ENCODE measurements at places on chromosomes 11 and 22. TPM values are rescaled to one million over a fixed set of nuclear protein-coding genes. Genes with fewer than 3 reads are reported as not detected.

GRCh38 chr11:86182976-86183584, 61.5 kb upstream of the EED start:
- DNase-seq: no peak

GRCh38 chr22:26559961-26560575, 29.9 kb downstream of the TPST2 start:
- DNase-seq: no peak

DNA sequence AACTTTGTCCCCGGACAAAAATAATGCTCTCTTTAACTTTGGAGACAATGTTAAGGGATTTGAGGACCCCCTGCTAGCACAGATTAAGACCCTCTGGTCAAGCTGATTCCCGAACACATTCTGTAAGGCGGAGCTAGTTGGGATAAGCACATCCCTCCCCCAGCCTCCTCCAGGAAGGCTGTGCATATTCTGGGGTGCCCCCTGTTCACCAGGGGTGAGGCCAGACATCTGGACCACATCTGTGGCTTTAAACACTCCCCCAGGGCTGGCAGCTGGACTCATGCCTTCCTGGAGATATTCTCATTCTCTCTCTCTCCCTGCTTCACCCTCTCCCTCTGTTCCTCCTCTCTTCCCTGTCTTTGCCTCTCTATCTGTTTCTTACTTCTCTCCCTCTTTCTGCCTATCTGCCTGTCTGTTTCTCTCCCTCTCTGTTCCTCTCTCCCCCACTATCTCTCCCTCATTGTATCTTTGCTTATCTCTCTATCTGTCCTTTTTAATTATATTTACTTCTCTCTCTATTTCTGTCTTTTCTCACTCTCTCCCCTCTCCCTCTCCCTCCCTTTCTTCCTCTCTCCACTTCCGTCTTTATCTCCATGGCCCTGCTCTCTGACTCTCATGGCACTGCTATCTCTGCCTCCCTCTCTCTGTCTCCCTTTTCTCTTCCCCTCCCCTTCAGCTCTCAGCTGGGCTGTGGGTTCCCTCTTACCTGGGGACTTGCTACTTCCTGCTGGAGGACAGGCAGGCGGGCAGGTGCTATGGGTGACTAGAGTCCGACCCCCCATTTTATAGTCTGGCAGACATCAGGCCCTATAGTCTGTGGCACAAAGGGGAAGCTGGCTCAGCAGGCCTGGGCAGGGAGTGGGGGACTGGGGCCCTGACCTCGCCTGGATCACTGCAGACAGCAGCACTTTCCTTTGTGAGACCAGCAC, at the start of gene CRYBB1:
TSS of gene CRYBB1 (minus strand) at position 757 of the 929 bp plus-strand sequence. CDS start 1,708 bp downstream, outside the sequence.
- no peak for DNase-seq

DNA sequence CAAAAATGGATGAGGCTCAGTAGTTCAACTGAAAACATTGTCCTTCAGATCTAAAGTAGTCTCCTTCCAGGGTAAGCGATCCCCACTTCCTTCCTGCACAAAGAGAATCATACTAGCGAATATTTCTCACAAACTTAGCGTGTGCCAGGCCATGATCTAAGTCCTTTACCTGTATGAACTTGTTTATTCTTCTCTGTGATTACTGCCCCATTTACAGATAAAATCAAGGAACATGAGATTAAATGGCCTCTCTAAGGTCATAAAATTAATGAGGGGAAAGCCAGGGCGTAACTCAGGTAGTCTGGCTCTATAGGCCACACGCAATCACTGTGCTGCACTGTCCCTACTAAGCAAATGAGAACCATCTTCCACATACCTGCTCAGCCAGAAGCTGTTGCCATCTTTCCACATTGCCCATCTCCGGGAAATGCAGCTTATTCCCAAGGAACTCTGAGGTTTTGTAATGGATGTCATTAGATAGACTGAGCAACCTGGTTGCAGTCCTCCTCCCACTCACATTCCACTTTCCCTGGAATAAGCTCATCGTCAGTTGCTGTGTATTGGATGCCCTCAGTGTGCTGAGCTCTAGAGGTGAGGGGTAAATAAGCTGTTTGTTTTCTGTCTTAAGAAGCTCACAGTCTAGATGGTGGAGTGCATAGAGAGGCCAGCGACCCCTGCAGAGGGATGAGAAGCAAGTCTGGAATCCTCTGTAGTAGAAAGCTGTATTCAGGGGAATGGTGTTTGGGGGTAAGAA, 146.3 kb downstream of the SNX19 start:
- DNase-seq: no peak

DNA sequence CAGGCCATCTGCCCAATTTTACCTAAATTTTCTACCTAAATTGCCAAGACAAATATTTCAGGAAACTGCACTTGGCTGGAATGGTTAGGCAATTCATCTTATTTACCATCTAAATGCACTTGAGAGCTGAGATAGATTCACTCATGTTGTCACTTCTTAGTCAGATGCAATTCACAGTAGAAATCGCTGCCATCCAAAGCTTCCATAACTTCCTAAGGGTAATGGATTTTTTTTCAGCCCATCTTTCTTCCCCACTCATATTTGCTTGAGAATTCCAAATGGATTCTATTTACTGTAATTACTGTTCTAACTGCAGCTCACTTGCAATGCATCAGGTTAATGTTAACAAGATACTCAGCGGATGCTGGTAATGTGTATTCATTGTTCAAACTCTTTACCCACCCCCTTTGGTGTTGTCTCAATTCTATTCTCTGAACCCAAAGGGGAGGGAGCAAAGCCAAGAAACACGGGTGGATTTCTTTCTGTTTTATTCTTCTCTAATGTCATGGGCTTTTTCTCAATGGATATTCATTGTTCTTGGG, 96.0 kb downstream of the TENM4 start:
- DNase-seq: no peak

DNA sequence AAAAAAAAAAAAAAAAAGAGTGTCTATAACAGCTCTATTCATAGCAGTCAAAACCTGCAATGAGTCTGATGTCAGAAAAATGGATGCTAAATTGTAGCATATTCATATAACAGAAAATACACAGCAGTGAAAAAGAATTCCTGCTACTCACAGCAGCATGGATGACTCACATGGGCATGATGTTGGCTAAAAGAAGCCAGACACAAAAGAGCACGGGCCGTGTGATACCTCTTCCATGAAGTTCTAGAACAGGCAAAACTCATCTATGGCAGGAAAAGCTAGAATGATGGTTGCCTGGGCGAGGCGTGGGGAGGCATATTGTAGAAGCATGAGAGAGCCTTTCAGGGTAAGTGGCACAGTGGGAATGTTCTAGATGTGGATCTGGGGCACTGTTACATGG, 18.9 kb downstream of the PLAAT3 start:
- DNase-seq: no peak

DNA sequence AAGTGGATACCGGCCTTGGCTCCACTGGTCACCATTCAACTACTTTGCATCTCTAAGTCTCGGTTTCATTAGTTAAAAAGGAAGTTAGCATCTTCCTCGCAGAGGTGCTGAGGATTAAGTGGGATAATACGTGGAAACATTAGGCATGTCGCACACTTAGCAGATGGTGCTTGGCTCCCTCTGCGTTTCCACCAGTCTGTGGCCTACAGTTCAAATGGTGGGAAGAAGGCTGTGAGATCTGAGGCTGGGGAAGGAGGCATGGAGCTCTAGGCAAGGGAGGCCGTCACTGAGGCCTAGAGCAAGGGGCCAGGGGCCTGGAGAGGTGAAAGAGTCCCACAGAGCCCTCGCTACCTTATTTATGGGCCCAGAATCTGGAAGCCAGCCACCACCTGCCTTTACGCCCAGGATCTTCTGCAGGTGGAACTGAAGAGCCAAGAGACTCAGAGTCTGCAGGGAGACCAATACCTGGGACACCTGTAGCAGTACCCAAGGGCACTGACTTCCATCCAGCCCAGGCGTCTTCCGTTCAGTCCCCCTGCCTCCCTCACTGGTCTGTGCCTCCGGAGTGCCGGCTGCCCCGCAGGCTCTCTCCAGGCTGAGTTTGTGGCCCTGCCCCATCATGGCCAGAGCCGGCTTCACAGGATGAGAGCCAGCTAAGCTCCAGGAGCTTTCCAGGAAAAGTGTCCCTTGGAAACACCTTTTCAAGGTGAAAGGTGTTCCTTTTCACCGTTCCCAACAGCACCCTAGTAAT, 66.1 kb upstream of the A4GALT start:
- no peak for DNase-seq

GRCh38 chr11:79314906-79315689, 125.7 kb downstream of the TENM4 start:
- no peak for DNase-seq

- peak; percentile 70 for DNase-seq
Measured at GRCh38 chr22:27420817-27421361, 380.7 kb downstream of the MN1 start.

DNA sequence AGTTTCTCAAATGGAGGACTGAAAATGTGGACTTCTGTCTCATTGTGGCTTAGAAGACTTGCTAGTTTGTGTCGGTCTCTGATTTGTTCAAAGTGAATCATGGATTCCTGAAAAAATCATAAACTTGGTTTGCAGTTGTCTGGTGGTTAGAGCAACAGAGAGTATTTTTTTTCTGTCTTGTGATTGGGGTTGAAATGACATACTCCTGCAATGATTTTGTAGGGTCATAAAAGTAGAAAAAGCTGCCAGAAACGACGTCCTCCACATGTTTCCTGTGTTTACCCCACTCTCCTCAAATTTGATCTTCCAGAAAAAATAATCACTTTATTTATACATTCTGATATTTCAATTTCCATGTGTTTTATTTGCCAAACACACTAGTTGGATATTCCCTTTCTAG, 219.2 kb upstream of the PGR start:
- no peak for DNase-seq

DNA sequence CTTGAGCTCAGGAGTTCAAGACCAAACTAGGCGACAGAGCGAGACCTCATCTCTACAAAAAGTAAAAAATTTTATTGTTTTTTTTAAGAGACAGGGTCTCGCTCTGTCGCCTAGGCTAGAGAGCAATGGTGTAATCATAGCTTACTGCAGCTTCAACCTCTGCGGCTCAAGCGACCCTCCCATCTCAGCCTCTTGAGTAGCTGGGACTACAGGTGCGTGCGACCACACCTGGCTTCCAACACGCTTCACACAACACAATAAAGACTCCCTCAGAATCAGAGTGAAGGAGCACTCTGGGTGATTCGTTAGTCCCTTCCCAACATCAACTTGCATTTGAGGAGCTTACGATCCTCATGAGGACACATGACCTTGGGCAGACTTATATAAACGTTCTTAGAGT, 79.5 kb upstream of the APOA1 start:
- DNase-seq: no peak

GRCh38 chr22:41320416-41321240, 19.3 kb downstream of the ZC3H7B start:
- no peak for DNase-seq

DNA sequence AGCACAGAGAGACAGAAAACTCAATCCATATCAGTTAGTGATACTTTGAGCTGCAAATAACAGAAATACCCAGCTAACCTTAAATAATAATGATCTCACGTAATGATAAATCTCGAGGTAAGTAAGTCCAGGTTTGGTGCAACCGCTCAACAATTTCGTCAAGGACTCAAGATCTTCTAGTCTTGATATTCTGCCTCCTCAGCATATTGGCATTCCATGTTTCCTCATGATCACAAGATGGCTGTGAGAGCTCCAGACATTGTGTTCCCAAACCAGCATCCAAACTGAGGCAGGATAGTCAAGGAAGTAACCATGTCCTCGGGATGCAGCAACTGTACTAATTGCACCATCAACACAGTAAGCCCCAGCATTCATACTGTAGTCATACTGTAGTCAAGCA, 7.5 kb upstream of the LARGE1 start:
- no peak for DNase-seq

DNA sequence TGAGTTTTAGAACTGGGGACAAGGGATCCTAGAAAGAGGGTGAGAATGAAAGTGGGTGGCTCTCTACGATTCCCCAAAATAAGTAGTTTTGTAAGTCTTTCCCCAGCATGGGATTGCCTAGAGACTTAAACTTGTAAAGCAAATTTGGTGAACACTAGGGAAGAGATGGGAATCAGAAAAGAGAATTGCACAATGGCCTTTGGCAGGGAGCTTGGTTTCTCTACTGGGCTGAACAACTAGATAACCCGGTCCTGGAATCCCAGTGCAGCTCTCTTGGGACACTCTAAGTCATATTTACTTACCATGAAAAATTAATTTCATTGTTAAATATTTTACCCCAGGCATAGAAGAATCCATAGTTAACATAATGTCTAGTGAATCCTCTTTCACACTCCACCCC, 16.5 kb upstream of the USP18 start:
- DNase-seq: no peak

DNA sequence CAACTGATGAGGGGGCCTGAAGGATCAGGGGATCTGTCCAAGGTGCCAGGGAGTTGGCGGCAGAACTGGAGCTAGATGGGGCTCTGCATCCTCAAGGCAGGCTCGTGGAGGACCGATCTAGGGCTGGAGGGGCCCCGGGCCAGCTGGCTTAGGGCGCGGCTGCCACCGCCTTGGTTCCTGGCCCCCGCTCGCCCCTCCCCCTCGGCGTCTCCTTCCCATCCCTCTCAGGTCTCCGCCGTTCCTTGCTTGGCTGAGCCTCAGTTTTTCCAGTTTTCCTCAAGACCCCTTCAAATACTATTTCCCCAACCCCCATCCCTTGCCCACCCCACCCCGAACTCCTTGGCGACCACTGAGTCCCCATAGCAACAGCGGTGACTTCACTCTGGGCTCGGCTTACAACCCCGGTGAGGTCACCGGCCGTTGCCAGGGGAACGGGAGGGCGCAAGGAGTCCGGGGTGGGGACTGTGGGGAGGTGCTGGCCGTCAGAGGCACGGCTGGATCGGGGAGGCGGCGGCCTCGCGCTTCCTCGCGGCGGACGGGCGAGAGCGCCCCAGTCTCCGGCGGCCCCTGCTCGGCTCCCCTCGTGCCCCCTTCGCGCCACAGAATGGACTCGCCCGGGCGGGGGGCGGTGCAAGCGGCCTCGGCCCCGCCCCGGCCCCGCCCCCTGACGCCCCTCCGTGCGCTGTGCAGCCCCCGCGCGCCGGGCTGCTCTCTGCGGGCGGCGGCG, 7.5 kb downstream of the FREY1 start:
- peak; percentile 77 for DNase-seq

DNA sequence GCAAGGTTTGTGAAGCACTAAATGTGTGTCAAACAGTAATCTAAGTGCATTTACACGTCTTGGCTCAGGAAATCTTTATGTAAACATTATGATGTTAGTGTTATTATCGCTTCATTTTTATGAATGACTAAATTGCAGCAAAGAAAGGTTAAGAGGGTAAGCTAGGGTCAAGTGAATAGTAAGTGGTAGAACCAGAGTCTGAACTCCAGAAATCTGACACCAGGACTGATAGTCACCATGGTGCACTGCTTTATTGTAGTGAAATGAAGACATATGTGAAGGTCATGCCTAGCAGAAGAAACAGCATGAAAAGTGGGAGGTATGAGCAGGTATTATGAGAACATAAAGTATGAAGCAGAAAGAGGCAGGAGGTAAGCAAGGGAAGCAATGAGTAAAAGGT, 368.7 kb upstream of the TENM4 start:
- no peak for DNase-seq

Gene EHF
- not detected for polyA plus RNA-seq

Gene TENM4
- 5.2 TPM for polyA plus RNA-seq

Gene USP47
- 69.4 TPM for polyA plus RNA-seq

Gene C22orf42
- polyA plus RNA-seq: not detected

Gene MS4A3
- 0.80 TPM for polyA plus RNA-seq

Gene OPCML
- polyA plus RNA-seq: 1.4 TPM
